SK-N-DZ (cell line): ENCODE measurements at places on chromosomes 12 and 14.
A peak's percentile ranks its signal among the peaks of the same experiment; 100 is the strongest.

DNA sequence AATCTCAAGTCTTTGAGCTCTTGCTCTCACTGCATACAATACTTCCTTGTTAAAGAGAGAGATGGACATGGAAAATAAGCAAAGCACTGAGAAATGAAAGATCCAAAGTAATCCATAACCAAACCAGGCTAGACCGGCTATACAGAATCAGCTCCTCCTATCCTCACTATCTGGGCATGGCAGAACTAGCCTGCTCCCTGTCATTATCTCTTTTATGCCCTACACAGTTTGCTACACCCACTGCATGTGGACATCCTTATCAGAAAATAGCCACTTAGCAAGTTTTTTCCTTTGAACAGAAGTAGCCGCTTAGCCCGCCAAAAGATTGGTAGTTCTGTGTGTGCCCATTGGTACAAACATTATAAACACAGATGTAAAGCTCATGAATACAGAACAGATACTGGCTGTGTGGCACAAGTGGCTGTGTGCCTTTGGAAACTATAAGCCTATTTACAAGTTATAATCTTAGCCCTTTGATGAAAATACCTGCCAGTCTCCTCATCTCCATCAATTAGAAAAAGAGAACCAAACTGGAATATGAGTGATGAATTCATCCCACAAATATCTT is 34.7 kb downstream of the SPTB start:
- DNase-seq = no peak

DNA sequence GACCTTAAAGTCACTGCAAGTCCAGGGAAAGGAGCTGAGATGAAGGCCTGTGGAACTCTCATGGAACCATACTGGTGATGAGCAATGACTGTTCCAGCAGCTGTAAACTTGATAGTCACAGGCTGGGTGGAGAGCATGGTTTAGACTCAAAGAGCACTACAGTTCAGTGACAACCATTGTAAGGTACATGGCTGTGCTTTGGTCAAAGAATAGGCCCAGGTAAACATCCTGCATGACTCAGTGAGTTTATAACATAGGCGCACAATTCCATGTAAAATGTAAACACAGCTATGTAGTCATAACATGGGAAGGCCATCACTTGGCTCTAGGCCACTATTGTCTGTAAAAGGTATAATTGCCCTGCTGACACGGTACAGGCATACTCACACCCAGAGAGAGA is 119.3 kb upstream of the FSCB start:
- no peak for DNase-seq

- no peak for DNase-seq
Measured at GRCh38 chr12:981176-981828, 9.7 kb upstream of the ERC1 start.

DNA sequence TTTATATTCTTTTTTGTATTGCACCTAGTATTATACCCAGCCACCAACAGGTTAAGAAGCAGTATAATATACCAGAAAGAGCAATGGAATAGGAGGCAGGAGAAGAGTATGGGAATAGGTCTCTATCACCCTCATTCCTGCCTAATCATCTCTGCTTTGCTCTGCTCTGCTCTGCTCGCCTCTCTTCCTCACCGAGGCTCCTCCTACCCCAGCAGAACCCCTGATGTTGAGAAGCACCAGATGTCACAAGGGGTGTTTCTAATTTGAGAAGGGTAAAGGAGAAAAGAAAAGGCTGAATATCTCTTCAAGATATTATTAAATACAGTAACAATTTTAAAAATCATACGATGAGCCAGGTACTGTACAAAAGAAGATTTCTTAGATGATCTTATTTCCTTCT is 89.0 kb downstream of the STON2 start:
- no peak for DNase-seq

- no peak for DNase-seq
Measured at GRCh38 chr12:79121486-79121885, 256.9 kb downstream of the SYT1 start.

DNA sequence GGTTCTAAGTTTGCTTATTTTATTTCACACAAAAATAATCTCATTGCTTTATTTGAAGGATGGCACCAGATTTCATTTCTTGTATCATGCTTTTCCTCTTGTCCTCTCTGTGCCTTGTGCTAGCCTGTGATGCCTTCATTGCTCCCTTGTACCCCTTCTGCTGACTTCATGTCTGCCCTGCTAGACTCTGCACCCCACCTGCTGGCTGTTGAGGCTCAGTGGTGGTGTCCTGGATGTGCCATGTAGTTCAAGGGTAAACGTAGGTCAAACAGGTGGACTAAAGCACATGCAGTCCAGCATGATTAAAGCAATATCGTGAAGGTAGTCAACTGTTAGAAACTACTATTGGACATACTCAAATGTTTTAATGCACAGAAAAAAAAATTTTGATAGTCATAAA is 21.6 kb downstream of the MRPS35 start:
- peak; percentile 13 for DNase-seq

DNA sequence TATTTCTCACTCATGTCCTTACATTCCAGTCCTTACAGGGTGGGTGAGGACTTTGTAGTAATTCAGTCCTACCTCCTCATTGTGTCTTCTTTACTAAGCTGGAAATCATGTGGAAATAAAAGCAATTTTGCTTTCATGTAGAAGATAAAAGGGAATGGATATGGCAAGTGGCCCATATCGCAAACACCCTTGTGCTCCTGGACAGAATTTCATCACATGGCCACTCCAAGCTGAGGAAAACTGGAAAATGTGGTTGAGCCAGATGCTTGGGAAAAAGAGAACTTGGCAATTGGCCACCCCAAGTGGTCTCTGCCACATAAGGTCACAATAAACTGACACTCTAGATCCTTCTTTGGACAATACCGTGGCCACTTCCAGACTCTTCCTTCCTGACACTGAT is 64.2 kb upstream of the IFNG-AS1 start:
- no peak for DNase-seq

DNA sequence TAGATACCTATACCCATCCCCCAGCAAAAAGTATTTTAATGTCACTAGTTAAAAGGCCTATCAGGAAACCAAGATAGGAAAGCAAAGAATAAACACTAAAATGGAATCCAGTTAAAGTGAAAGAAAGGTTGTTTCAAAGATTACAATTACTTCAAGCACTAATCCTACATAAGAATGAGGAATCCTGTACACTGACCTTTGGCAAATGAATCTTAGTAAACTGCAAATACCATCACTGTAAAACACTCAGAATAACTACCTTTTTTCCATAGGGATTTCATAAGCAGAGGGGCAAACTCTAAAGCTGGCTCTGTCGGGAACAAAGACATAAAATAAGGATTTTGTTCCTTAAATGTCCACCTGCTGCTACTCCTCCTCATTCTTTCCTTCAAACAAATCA is 25.9 kb downstream of the CEP83 start:
- no peak for DNase-seq

DNA sequence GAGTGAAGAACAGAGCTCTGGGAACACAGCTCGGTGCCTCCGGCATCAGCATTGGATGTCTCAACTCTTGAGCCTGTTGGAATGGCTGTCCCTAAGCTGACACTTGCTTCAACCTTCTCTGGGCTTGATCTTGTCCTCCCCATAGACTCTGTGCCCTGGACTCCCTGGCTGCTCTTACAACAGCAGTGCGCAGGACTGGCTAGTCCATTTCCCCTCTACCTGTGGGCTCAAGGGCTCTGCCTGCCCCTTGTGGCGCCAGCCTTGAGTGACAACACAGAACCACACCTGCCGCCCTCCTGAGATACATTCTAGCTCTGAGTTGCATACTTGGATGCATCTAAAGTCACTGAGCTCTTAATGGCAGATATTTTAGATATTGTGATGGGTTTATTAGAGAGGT is 6.2 kb downstream of the CRADD start:
- no peak for DNase-seq

DNA sequence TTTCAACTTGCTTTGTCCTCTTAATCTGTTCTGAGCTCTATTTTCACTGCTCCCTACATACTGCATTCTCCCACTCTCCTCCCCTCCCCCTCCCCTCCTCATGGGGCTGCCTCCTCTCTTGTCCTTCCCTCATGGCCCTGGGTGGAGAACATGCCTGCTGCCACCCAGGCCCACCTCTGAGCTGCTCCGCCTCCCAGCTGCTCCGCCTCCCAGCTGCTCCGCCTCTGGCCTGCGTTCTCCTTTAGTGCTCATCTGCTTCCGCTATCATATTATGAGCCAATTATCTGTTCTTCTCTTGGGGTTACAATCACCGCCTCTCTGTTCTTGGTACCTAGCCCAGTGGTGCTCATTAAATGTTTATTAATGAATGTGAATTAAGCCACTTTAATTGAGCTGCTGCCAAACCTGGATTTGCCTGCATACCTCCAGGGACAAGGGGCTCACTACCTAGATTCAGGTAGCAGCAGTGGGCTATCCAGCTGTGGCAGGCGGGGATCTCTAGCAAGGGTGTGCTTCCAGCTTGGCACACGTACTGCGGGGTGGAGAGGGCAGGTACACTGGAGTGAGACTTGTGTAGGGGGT is 32.0 kb upstream of the FAM181A start:
- peak; percentile 54 for DNase-seq

GRCh38 chr12:48758186-48758585 is 30.7 kb downstream of the ADCY6 start:
- DNase-seq = peak; percentile 22
